ENCODE measurements at places on chromosomes 16 and 17.

GRCh38 chr17:31488264-31488981 lies 96.9 kb downstream of the RAB11FIP4 start:
- peak overlapping the region; percentile 79 for H3K27ac ChIP-seq
- peaks cover 60% of the 10 kb centered on the region for H3K4me1 ChIP-seq
- H3K27me3 ChIP-seq: peaks cover 6% of the 10 kb centered on the region

DNA sequence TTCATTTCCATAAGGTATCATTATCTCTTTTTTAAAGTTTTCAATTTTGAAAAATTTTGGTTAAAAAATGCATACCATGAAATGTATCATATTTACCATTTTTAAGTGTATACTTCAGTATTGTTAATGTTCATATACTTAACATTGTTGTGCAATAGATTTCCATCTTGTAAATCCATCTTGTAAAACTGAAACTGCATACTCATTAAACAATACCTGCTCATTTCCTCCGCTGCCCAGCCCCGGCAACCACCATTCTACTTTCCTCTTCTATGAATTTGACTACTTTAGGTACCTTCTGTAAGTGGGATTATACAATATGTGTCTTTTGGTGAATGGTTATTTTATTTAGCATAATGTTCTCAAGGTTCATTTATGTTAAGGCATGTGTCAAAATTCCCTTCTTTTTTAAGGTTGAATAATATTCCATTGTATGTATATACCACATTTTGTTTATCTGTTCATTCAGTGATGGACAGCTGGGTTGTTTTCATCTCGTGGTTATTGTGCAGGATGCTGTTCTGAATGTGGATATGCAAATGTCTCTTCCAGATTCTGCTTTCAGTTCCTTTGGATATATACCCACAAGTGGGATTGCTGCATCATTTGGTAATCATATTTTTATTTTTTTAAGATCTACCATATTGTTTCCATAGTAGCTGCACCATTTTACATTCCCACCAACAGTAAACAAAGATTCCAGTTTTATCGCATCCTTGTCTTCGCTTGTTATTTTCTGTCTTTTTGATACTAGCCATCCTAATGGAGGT lies 6.7 kb downstream of the CCL2 start:
- H3K4me3 ChIP-seq: no peak overlapping the region
- DNase-seq: no peak
- H3K4me1 ChIP-seq: no peaks in the 10 kb centered on the region
- H3K36me3 ChIP-seq: no peaks in the 10 kb centered on the region
- no peaks in the 10 kb centered on the region for H3K27me3 ChIP-seq

DNA sequence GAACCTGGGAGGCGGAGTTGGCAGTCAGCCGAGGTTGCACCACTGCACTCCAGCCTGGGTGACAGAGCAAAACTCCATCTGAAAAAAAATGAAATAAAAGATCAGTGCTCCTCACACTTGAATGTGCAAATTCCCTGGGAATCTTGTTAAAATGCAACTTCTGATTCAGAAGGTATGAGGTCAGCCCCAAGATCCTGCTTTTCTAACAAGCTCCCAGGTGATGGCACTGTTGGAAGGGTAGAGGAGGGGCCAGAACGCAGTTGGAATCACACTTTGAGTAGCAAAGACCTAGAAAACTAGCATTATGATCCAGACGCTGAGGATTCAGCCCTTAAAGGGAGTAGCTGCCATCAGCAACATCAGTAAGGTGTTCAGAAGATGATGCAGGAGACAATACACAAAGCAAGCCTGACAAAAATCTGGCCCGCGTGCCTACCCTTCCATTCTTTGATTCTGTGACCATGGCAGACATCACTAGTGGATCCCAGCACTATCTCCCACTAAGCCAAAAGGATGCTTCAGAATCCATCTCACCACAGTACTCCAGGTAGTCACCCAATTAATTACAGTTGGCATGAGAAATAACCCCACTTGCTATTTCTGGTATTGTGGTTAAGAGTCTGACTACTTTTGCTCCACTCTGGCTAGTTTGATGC lies 33.1 kb upstream of the MEIOC start:
- no peaks in the 10 kb centered on the region for H3K4me1 ChIP-seq
- no peak overlapping the region for H3K27ac ChIP-seq
- no peaks in the 10 kb centered on the region for H3K36me3 ChIP-seq
- DNase-seq: no peak
- H3K4me3 ChIP-seq: no peak overlapping the region
- peaks cover 9% of the 10 kb centered on the region for H3K27me3 ChIP-seq

- H3K36me3 ChIP-seq: no peaks in the 10 kb centered on the region
- no peak for DNase-seq
- no peak overlapping the region for H3K4me3 ChIP-seq
- H3K27ac ChIP-seq: peak overlapping the region; percentile 90
- H3K27me3 ChIP-seq: no peaks in the 10 kb centered on the region
Observed at GRCh38 chr17:19249681-19250080, 12.5 kb downstream of the EPN2 start.

- H3K4me1 ChIP-seq: peaks cover 6% of the 10 kb centered on the region
- no peak for DNase-seq
- H3K27me3 ChIP-seq: no peaks in the 10 kb centered on the region
- H3K27ac ChIP-seq: no peak overlapping the region
- H3K4me3 ChIP-seq: no peak overlapping the region
- H3K36me3 ChIP-seq: no peaks in the 10 kb centered on the region
Observed at GRCh38 chr16:11448796-11449416, 103.6 kb downstream of the RMI2 start.

DNA sequence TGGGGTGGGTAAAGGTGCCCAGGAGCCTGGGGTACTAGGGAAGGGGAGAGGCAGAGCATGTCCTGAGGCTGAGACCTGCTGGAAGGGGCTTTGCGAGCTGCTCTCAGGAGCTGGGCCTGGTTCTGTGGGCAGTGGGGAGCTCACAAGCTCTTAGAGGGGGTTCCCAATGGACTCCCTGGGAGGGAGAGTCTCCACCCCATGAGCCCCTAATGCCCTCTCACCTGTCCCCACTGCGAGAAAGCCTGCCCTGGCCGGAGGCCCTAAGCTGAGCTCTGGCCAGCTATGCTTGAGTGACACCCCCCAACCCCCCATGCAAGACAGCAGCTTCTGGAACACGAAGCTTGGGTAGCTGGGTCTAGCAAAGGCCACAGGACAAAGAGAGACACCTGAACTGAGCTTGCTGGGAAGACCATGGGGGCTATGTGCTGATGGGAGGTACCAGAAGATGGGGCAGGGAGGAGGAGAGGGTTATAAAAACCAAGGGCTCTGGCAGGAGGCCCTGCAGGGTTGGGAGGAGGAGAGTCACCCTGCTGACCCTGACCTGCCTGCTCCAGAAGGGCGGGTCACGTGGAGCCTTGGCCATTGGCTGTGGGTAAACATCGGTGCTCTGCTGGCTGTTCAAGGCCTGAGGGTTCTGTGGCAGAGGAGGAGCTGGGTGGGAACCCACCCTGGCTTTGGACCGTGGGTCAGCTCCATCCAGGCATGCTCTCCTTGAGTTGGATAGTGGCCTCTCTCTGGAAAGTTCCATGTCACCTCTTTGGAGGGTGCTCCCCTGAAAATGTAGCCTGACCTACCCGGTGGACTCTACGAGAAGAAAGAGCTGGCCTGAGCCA lies 106.7 kb downstream of the RAB11FIP4 start:
- H3K4me3 ChIP-seq: no peak overlapping the region
- H3K27me3 ChIP-seq: peaks cover 3% of the 10 kb centered on the region
- no peak for DNase-seq
- no peak overlapping the region for H3K27ac ChIP-seq

GRCh38 chr16:35711435-35711834 lies 2252.0 kb downstream of the TP53TG3F start:
- H3K4me3 ChIP-seq: no peak overlapping the region
- no peaks in the 10 kb centered on the region for H3K27me3 ChIP-seq
- DNase-seq: peak; percentile 20
- H3K36me3 ChIP-seq: no peaks in the 10 kb centered on the region
- H3K4me1 ChIP-seq: no peaks in the 10 kb centered on the region

DNA sequence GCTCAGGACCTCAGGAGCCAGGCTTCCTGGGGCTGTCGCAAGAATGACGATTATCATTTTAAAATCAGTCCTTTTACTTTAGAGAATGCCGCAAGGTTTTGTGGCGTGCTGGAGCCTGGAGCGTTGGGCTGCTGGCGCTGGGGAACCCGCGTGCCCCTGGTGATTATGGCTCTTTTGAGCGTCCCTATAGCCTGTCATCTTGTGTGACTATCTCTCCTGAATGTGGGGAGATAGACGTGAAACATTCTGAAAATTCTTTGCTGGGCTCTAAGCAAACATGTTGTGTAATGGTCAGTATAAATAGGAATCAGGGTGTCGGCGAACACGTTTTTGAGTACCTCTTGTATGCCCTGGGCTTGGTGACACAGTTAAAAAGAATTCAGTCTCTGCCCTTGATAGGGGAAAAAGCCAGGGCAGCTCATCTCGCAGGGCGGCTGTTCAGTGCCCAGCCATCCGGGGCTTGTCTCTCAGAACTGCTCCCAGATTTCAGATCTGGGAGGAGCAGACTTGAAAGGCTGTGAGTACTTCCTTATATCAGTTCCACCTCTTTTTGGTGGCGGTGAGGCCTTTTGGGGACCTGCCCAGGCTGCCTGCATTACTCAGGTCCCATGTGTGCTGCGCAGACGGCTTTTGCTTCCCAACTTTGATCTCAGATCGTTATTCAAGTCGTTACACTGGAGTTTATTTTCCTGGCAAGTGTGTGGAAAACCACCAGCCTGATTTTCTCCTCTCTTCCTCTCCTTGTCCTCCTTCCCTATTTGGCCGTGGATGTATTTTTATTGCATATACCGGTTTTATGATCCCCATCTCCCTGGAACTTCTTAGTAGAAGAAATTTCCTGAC lies 973 bp downstream of the SLC7A6 start:
- DNase-seq: no peak
- H3K27me3 ChIP-seq: no peaks in the 10 kb centered on the region
- H3K4me3 ChIP-seq: peak overlapping the region; percentile 83
- peaks cover 36% of the 10 kb centered on the region for H3K4me1 ChIP-seq
- peak overlapping the region; percentile 94 for H3K27ac ChIP-seq

GRCh38 chr17:29123111-29123510 lies 57.1 kb downstream of the MYO18A start:
- peaks cover 48% of the 10 kb centered on the region for H3K36me3 ChIP-seq
- no peak overlapping the region for H3K27ac ChIP-seq
- no peak for DNase-seq
- peaks cover 28% of the 10 kb centered on the region for H3K4me1 ChIP-seq
- no peak overlapping the region for H3K4me3 ChIP-seq

- no peak overlapping the region for H3K4me3 ChIP-seq
- H3K27me3 ChIP-seq: peaks cover 7% of the 10 kb centered on the region
- H3K36me3 ChIP-seq: no peaks in the 10 kb centered on the region
- H3K4me1 ChIP-seq: peaks cover 33% of the 10 kb centered on the region
- no peak for DNase-seq
Observed at GRCh38 chr16:90048347-90048722, 28.8 kb downstream of the PRDM7 start.

- H3K27ac ChIP-seq: peak within 1 kb of the TSS; percentile 84
- peak within 1 kb of the TSS; percentile 78 for H3K4me3 ChIP-seq
- H3K27me3 ChIP-seq: peaks cover 23% of the 10 kb centered on the region
- peak; percentile 75 for DNase-seq
Observed at GRCh38 chr17:79023886-79024771, at the start of gene C1QTNF1. C1QTNF1 (plus strand) TSS chr17:79024169; CDS start chr17:79043969, 19,800 bp downstream.

GRCh38 chr16:49248227-49248626 lies 33.4 kb downstream of the CBLN1 start:
- no peaks in the 10 kb centered on the region for H3K36me3 ChIP-seq
- no peak overlapping the region for H3K27ac ChIP-seq
- no peak for DNase-seq
- no peak overlapping the region for H3K4me3 ChIP-seq
- no peaks in the 10 kb centered on the region for H3K27me3 ChIP-seq

DNA sequence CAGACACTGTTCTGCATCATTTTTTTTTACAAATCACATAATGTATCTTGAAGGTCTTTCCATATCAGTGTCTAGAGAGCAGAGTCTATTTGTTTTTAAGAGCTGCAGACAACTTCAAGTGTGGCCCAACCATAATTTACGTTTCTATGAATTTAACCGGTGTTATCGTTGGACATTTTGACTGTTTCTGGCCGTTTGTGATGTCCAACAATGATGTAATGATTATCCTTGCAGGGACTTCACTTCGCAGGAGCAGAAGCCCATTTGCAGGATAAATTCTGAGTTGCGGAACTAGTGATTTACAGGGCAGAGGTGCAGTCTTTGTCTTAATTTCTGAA lies 26.9 kb upstream of the HLF start:
- DNase-seq: no peak
- peak overlapping the region; percentile 44 for H3K4me3 ChIP-seq
- H3K27me3 ChIP-seq: no peaks in the 10 kb centered on the region
- peak overlapping the region; percentile 87 for H3K27ac ChIP-seq
- peaks cover 35% of the 10 kb centered on the region for H3K4me1 ChIP-seq
- no peaks in the 10 kb centered on the region for H3K36me3 ChIP-seq

DNA sequence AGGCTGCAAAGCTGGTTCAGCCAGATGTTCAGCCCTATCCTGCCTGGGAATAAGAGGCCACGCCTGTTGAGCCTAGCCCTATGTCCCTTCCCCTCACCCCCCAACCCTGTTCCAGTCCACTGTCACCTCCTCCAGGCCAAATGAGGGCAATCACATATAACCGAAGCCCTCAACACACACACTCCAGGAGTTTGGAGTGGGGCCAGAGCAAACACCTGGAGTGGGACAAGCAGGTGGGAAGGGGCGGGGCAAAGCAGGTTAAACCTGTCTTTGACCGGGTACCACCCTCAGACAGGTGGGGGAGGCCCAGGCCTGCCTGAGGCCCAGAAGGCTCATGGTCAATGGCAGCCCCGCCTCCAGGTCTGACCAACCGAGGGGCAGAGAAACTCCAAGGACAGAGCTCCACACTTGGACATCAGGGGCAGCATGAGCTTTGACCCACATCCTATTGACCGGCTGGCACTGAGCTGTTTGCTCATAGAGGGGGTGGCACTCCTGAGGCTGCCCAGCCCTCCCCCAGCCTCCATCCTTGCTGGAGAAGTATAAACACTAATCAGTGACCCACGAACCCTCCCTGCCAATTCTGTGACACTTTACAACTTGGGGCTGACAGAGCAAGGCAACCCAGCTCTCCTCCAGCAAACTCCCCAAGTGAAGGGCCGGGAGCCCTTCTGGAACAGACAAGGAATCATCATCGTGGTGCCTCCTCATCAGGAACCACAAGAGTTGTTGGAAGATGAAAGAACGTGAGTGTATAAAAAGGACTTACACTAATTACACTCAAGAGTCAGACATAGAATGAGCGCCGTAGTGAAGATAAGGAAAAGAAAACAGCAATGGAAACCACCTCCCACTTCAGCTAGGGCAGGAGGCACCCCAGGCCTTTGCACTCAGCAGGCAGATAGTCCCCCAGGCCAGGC lies 1.5 kb downstream of the ESRP2 start:
- H3K36me3 ChIP-seq: peaks cover 27% of the 10 kb centered on the region
- no peaks in the 10 kb centered on the region for H3K27me3 ChIP-seq

GRCh38 chr16:57863434-57864160 lies 61.3 kb upstream of the KIFC3 start:
- no peaks in the 10 kb centered on the region for H3K27me3 ChIP-seq
- DNase-seq: peak; percentile 82
- peaks cover 8% of the 10 kb centered on the region for H3K4me1 ChIP-seq
- no peak overlapping the region for H3K4me3 ChIP-seq
- no peaks in the 10 kb centered on the region for H3K36me3 ChIP-seq
